ENCODE measurements at places on chromosomes 12 and 14.

DNA sequence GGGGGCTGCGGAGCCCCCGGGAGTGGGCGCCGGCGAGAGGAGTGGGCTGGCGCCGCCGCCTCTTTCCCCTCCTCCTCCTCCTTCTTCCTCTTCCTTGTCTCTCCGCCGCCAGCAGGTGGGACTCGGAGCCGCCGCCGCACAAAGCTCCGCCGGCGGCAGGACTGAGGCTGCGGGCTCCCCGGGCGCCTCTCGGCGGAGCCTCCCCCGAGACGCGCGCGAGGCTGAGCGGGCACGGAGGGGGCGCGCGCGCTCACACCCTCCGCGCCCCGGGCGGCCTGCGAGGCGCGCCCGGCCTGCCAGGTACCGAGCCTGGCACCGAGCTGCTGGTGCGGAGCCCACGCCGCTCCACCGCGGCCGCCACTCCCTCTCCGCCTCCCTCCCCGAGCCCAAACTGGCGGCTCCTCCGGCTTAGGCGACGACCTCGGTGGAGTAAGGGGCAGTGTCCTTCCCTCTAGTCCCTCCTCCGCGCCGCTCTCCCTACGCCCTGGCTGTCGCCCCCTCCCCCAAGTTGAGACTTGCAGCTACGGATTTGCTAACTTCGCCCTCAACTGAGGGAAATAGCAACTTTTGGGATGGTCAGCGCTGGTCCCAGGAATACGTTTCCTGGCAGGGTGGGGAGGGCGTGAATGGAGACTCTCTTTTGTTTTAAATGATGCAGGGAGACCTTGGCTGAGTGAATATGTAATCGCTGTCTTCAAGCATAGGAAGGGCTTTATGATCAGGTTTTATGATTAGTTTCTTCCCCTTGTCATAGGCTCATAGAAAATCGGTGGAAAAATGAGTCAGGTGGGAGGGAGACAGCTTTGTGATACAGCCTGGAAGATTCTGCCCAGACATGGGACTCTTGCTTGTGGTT is 199.5 kb upstream of the CAND1 start:
- peak; percentile 57 for DNase-seq

DNA sequence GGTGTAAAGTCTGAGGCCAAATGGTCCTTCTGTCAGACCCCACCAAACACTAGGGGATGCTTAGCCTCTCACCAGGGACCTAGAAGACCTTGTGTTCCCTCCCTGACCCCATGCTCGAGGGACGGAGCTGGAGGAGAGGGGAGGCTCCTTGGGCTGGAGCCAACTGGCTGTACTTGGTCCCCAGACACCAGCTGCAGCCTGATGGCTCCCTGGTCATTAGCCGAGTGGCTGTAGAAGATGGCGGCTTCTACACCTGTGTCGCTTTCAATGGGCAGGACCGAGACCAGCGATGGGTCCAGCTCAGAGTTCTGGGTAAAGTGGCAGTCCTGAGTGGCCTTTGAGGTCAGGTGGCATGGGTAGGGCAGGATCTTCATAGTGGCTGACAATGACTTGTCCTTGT is 29.0 kb downstream of the PAPLN start:
- DNase-seq: no peak

- no peak for DNase-seq
Measured at GRCh38 chr14:23177181-23177580, 6.3 kb downstream of the SLC7A8 start.

DNA sequence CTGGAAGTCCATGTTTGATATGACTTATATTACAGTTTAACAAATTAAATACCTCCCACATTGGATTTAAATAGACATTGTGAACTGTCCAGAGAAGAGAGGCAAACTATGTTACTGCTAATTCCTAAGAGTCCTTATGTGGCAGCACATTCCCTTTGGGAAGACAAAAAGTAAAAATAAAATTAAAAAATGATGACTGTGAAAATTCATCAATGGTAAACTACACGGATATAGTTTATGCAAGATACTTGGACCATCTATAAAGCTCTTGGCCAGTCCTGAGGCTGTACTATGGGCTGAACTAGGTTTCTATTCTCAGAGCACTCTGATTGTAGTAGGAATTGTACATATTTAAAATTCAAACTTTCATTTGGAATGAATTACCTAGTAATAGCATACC is 206.4 kb downstream of the LRRK2 start:
- DNase-seq: no peak

DNA sequence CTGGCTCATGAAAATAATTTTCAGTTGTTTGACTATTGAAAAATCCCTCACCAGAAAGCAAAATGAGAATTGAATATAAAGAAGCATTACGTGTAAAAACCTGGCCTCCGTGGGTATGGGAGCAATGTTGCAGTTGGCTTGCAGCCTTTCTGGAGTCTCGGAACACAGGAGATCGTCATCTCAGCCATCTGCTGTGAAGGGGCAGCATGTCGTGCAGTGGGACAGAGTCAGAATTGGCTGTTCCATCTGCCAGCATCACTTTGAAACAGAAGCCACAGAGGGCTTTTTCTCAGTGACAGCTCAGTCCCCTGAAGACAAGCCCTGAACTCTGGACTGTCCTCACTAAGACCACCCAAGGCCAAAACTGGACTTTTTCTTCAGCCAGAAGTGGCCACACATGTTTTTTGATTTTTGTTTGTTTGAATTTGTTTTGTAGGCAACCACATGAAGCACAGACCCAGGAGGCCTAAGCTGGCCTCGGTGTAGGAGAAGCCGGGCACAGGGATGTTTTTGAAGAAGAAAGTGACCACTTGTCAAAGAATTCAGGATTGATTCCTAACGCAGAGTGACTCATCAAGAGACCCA is 170.8 kb upstream of the DYRK2 start:
- DNase-seq: peak; percentile 35

GRCh38 chr14:66085224-66085623 is 400.9 kb upstream of the CCDC196 start:
- DNase-seq: no peak

DNA sequence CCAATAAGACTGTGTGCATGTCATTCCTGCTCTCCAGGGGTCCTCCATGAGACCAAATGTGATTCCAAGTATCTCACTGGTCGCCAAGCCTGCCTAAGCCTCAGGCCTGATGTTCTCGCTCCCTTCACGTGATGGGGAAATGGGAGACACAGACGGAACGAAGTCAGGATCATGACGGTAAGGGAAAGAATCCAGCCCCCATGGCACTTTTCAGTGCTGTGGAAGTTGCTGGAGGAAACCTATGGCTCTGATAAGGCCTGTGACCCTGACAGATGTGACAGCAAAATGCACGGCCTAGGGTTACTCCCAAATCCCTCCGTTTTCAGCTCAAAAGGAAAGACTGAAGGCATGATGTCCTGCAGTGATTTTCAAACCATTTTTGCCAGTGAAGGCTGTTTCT is 184.9 kb downstream of the CALM1 start:
- DNase-seq: no peak

GRCh38 chr12:15346488-15346887 is 24.2 kb downstream of the PTPRO start:
- no peak for DNase-seq

GRCh38 chr14:89542786-89543424 is 125.9 kb upstream of the FOXN3 start:
- no peak for DNase-seq

DNA sequence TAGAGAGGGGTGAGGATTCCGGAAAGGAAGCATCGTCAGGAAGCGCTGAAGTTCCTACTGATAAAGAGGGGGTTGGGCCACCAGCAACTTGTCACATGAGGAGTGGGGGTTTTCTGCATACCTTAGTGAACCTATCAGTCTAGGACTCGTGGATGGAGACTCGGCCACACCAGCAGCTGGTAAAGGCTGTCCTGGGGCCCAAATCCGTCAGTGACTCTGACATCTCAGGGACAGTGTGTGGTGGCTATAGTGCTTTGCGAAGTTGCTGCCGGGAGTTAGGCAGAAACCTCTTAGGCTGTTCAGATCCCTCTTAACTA is 16.4 kb downstream of the RNASE2 start:
- no peak for DNase-seq
